NCI-H460 (cell line): ENCODE measurements at places on chromosomes 4 and X. TPM values are rescaled to one million over a fixed set of nuclear protein-coding genes. Genes with fewer than 3 reads are reported as not detected.

The CDK16 gene
- 141 and 164 TPM in 2 replicates for total RNA-seq

The PFKFB1 gene
- total RNA-seq: 0.35 TPM in 1 of 2 replicates, not detected in the other

DNA sequence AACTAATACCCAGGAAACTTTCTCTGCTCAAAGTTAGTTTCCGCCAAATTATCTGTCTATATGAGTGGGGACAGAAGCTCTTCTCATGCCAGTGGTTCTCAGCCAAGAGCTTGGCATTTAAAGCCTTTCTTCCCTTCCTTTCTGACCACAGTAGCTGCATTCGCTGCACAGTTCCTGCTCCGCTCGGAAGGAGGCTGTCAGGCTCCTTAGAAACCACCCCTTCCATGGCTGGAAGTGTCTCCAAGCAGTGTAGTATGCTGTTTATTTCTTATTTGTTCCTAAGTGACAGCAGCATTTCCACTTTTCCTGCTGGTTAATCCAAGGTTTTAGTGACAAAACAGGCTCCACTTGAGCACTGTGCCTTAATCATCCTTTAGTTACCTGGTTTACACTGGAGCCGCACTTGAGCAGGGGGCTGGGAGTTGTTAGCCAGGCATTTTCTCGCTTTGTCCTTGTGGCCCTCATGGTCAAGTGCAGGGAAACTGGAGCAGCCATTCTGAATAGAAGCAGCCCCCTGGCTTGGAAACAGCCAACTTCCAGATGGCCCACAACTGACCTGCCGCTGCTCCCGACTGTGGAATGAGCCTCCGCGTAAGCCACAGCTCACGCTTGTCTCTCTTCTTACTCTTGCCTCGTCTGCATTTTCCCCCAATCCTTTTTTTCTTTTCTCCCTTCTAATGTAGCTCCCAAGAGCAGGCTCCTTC lies 739.4 kb upstream of the TENM3 start:
- DNase-seq: no peak

DNA sequence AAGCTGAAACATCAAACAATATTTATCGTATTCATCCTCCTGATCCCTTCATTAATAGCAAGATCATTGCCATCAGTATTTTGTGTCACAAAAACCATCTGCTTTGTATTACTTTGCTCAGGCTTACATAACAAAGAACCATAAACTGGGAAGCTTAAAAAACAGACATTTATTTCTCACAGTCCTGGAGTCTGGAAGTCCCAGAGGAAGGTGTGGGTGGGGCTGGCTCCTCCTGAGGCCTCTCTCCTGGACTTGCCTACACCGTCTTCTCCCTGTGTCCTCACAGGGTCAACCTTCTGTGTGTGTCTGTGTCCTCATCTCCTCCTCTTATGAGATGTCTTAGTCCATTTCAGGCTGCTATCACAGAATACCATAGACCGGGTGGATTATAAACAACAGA lies 61.3 kb upstream of the MXRA5 start:
- DNase-seq: no peak

GRCh38 chr4:44740201-44740600 lies 13.8 kb upstream of the GNPDA2 start:
- DNase-seq: no peak
